ENCODE measurements at places on chromosomes 7 and 10. TPM values are rescaled to one million over a fixed set of nuclear protein-coding genes. Genes with fewer than 3 reads are reported as not detected.

CPA2 gene
- total RNA-seq, result not detected

C10orf62 gene
- 0.13 TPM for total RNA-seq

TMUB1 gene
- total RNA-seq, result 16.5 TPM

SLC18A3 gene
- not detected for total RNA-seq

MAT1A gene
- total RNA-seq, result not detected

TLX1 gene
- total RNA-seq, result not detected

GPR85 gene
- 2.1 TPM for total RNA-seq

Data from aortic smooth muscle cell (primary cell).